Effector memory CD4-positive, alpha-beta T cell (primary cell): ENCODE measurements at places on chromosomes 5 and 9.
A peak's percentile ranks its signal among the peaks of the same experiment; 100 is the strongest.

- DNase-seq, result no peak
Measured at GRCh38 chr9:78614892-78615291, 318.0 kb downstream of the PSAT1 start.

- DNase-seq, result no peak
Measured at GRCh38 chr9:133420392-133420827, 1.8 kb upstream of the ADAMTS13 start.

- no peak for DNase-seq
Measured at GRCh38 chr9:7239708-7240107, 481.9 kb downstream of the KDM4C start.

DNA sequence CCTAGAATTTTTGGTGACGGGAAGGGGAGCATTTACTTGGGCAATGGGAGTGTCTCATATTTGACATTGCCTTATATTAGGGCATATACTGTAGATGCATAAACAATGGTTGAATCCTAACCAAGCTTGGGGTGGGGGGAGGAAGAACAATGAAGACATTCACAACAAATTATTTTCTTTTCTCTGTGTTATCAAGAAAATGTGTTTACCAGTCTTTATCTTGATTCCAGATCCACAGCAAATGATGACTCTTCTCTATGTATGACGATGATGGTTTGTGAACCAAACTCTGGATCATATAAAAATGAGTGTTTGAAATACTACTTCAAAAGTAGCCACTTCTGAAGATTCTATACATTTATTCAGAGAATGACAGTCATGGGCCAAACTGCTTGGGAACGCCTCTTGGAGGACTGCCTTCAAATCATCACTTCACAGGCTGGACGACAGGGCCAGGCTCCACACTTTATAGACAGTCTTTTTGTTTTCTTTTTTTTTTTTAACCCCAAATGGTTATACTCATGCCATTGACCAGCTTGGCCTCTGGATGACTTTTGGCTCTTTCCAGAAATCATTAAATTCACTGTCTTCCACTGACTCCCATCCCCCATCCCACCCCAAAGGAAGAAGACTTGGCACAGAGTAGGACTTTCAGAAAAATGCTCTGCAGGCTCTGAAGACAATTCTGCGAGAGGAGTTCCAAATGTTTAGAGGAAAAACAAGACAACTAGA is 123.8 kb upstream of the LIFR start:
- DNase-seq, result no peak

- DNase-seq, result peak; percentile 35
Measured at GRCh38 chr9:101530076-101530711, 3.5 kb upstream of the RNF20 start.

DNA sequence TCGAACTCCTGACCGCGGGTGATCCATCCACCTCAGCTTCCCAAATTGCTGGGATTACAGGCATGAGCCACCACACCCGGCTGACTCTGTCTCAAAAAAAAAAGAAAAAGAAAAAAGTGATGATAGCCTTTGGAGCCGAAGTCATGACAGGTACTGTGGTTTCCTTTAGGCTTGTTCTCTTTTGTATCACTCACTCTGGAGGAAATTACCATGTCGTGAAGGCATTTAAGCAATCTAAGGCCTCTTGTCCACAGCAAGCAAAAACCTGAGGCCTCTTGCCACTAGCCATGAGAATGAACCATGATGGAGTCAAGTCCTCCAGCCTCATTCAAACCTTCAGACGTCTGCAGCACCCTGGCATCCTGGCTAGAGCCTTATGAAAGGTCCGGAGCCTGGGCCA is 286.1 kb downstream of the RAB3C start:
- no peak for DNase-seq

GRCh38 chr9:36659500-36659899 is 86.8 kb downstream of the MELK start:
- DNase-seq, result no peak

DNA sequence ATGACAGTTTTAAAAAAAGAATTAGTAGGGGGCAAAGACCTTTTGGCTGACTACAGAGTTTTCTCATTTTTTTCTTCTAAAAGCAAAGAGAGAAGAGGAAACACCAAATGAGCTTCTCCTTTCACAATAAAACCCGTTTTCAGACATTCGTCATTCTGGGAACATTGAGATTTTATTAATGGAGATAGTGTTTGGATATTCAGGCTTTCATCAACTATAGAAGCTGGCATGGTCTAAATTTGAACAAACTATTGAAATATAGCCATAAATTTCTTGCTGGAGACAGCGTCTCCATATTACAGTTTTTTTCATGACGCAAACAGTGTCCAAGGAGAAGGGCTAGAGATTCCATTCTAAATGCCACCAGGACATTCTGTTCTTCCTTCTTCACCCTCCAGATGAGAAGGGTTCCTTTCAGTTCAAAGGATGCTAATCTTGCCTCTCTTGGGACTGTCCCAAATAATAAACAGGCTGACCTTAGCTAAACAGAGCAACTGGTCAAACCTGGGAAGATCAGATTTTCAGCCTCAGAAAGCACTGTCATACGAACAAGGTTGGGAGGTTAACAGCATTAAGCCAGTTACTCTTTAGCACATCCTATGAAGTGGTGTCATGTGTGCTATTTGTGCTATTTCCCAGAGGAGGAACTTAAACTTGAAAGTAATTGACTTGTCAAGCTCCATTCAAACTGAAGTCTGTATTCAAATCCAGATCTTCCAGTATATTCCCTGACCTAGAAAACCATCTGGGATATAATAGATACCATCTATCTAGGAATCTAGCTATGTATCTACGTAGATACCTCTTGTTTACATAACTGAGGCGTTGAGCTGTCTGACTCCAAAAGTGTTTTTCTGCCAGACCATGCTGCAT is 125.6 kb downstream of the LPAR1 start:
- no peak for DNase-seq

- DNase-seq, result no peak
Measured at GRCh38 chr9:77598991-77599390, 49.1 kb downstream of the GNA14 start.

GRCh38 chr9:118222375-118222774 is 518.2 kb downstream of the TLR4 start:
- DNase-seq, result no peak

DNA sequence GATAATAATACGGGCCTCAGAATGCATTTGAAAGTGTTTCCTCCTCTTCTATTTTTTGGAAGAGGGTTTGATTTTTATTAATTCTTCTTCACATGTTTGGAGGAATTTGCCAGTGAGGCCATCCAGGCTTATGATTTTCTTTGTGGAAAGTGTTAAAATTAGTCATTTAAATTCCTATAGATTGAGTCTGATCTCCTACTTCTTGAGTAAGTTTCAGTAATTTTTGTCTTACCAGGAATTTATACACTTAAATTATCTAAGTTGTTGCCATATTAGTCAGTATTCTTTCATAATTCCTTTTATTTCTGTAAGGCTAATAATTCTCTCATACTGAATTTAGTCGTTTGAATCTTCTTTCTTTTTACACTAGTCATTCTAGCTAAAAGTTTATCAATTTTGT is 25.2 kb upstream of the HAPLN1 start:
- no peak for DNase-seq

- DNase-seq, result no peak
Measured at GRCh38 chr5:34682926-34683623, 26.9 kb downstream of the RAI14 start.

- no peak for DNase-seq
Measured at GRCh38 chr5:120361941-120362340, 102.2 kb upstream of the PRR16 start.

DNA sequence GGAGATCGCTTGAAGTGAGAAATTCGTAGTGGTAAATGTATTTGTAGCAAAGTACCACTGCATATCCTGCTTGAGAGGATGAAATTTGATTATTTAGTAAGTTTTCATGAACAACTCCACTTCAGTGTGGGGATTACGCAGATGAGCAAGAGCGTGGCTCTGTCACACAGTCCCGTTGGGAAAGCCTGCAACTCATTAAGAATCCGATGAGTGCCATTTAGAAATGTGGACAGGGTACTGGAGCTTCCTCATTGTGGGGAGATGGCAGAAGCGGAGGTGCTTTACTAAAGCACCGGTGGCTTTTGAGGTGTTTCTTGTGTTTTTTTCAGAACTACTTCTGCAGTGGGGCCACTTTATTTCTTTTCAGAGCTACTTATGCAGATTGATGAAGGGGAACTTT is 1.4 kb downstream of the TJP2 start:
- DNase-seq, result no peak

DNA sequence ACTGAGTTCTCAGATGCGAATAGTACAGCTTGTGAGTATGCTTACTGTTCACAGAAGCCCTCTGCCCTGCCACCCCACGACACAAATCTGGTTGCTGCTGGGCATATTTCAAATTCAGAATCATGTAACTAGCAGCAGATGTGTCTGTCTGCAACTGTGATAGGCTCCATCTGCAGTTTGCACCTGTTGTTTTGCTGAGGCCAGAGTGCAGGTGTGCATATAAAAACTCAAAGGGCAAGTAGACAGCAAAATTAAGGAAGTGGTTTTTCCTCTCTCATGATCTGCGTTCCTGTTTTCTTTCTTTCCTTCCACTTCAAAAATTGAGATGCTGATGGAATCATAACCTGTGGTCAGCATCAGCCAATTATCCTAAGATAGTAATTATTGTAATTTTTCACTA is 1000.5 kb downstream of the PTPRD start:
- no peak for DNase-seq

- DNase-seq, result no peak
Measured at GRCh38 chr5:113463032-113463431, 25.2 kb downstream of the MCC start.

DNA sequence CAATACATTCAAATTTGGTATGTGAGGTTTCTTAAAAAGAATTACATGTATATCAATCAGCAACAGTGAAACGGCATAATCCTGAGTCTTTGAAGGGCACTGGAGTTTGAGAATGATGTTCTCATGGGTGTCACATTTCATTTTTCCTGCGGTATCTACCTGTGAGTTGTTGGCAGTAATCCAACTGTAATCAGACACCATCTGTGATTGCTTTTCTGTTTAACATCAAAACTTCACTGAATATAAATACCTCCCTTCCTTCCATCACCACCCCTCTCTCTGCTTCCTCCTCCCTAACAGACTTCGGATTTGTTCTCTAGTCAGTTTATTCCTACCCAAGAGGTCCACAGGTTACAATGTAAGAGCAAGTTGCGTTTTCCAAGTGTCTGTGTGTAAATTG is 275.2 kb upstream of the PCSK5 start:
- DNase-seq, result no peak

GRCh38 chr5:123681061-123681460 is 169.1 kb downstream of the CSNK1G3 start:
- DNase-seq, result no peak

DNA sequence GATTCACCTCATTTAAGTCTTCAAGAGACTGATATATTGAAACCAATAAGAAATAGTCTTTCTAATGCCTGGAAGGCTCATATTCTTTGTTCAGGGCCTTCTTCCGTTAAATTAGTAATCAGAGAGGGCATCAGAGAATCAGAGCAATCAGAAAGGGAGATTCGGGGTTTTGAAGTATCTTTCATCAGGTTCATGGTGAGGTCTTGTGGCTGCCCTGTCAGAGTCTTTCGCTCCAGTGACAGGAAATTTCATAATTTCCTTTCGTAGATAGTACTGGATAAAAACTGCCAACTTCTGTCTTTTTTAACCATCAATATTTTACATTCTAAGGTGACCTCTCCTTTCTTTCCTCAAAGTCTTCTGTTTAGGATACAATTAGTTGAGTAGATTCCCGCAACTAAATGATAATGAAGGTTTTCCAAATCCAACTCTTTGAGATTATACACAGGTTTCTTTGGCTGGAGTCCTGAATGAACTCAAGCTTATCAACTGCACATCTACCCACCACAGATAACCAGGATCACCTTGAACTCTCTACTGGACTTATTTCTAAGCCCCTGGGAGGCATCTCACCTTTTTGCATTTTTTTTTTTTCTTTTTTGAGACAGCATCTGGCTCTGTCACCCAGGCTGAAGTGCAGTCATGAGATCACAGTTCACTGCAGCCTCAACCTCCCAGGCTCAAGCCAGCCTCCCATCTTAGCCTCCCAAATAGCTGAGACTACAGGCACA is 5.5 kb downstream of the IL31RA start:
- DNase-seq, result no peak

GRCh38 chr9:89433826-89434225 is 64.1 kb downstream of the SEMA4D start:
- no peak for DNase-seq

DNA sequence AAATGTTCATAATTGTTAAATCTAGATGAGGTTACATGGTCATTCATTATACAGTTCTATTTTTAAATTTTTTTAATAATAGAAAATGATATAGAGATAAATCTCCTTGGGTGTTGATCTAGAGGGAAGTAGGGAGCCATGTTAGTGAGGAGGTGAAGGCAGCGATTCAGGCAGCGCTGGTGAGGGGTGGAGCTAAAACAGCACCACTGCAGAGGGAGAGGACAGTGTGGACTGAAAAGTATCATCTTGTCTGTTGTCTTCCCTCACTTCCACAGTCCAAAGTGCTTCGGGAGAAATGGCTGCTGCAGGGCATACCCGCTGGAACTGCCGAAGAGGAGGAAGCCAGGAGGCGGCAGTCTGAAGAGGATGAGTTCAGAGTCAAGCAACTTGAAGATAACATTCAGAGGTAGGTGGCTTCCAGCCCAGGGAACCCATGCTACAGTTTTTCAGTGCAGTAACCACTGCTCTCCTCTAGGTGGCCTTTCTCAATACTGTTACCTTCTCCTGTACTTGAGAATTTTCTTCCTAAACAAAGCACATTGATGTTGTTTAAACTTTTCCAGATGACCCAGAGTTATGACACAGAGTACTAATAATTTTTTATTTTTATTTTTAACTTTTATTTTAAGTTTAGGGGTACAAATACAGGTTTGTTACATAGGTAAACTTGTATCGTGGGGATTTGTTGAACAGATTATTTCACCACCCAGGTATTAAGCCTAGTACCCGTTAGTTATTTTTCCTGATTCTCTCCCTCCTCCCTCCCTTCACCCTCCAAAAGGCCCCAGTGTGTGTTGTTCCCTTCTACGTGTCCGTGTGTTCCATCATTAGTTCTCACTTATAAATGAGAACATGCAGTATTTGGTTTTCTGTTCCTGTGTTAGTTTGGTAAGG is 100.5 kb downstream of the PALM2AKAP2 start:
- DNase-seq, result no peak

DNA sequence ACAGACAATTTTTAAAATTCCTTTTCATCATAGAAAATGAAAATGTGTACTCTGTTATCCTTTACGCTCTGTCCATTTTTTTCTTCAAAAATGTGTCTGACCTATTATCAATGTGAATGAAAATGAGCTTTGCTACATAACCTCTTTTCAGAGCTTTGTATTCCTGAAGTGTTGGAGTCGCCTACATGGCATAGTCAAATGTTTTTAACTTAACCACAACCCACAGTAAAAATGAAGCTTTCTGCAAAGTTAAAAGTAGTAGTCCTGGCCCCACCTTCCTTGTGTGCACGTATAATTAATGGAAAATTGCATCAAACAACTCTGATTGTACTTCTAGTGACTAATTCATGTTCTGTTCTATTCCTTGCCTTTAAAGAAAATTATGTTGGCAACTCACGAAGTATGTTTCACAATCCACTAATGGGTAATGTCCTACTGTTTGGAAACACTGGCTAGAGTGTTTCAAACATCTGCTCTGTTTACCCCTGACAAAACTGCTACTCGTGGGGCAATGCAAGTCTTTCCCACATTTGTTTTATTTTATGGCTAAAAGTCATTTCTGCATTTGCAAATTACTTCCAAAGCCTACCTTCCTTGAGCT is 18.6 kb upstream of the PSAT1 start:
- DNase-seq, result no peak

- DNase-seq, result no peak
Measured at GRCh38 chr9:112752334-112753125, 2.0 kb downstream of the SNX30 start.

- no peak for DNase-seq
Measured at GRCh38 chr5:9545136-9545991, 511 bp downstream of the SEMA5A start.
